ENCODE measurements at places on chromosomes 6 and 20. TPM values are rescaled to one million over a fixed set of nuclear protein-coding genes. Genes with fewer than 3 reads are reported as not detected.
A peak's percentile ranks its signal among the peaks of the same experiment; 100 is the strongest.

GRCh38 chr6:167795321-167795811, 31.3 kb upstream of the AFDN start:
- H3K27me3 ChIP-seq, result no peaks in the 10 kb centered on the region
- H3K4me1 ChIP-seq, result no peaks in the 10 kb centered on the region
- no peak overlapping the region for H3K27ac ChIP-seq
- H3K4me3 ChIP-seq, result no peak overlapping the region
- H3K36me3 ChIP-seq, result no peaks in the 10 kb centered on the region

The GSTA3 gene
- not detected for total RNA-seq

DNA sequence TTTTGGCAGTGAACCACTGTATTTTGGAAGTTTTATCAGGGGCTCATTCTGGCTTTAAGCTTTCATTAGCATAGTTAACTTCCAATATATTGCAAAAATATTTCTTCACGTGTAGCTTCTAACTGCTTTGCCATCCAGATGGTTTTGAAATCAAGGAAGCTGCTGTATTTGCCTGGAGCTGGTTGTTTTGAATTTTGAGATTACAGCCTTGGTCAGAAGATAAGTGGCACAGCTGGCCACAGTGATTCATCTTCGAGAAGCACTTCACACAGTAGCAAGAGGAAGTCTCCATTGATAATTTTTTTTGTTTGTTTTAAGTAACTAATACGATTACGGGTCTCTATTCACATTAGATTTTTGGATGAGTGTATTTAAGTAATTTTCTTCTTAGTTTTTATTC, 3.8 kb downstream of the APCDD1L start:
- H3K4me3 ChIP-seq, result no peak overlapping the region
- no peak for DNase-seq
- no peaks in the 10 kb centered on the region for H3K27me3 ChIP-seq
- no peak overlapping the region for H3K27ac ChIP-seq
- H3K4me1 ChIP-seq, result peaks cover 2% of the 10 kb centered on the region
- H3K36me3 ChIP-seq, result no peaks in the 10 kb centered on the region

DNA sequence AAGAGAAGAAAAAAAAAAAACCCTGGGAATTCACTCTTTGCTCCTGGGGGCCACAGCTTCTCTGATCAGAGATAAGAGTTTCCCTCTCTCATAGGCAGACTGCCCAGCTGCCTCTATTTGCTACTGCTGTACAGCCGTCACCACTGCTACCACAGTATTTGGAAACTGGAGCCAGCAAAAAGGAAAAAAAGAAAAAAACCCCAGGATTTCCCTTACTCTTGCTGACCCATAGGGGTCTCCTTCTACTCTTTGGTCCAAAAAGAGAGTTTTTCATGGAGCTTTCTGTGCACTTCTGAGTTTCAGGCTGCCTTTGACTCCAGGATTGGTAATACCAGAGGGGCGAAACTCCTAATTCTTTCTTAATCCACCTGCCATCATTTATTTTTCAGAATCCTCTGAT, 89.7 kb downstream of the MDGA1 start:
- no peak for DNase-seq
- no peaks in the 10 kb centered on the region for H3K4me1 ChIP-seq
- H3K27me3 ChIP-seq, result no peaks in the 10 kb centered on the region
- H3K27ac ChIP-seq, result no peak overlapping the region
- H3K36me3 ChIP-seq, result no peaks in the 10 kb centered on the region
- H3K4me3 ChIP-seq, result no peak overlapping the region

The SLC16A10 gene
- total RNA-seq, result 4.0 TPM

GRCh38 chr20:47256668-47257236, 99.7 kb downstream of the ZMYND8 start:
- no peak overlapping the region for H3K4me3 ChIP-seq
- no peak for DNase-seq
- H3K27ac ChIP-seq, result no peak overlapping the region

The HRH3 gene
- not detected for total RNA-seq

- no peak for DNase-seq
- no peak overlapping the region for H3K27ac ChIP-seq
- no peaks in the 10 kb centered on the region for H3K36me3 ChIP-seq
- H3K4me1 ChIP-seq, result no peaks in the 10 kb centered on the region
Observed at GRCh38 chr6:17200395-17200794, 80.8 kb upstream of the RBM24 start.

The PTK6 gene
- 0.15 TPM for total RNA-seq

- no peak overlapping the region for H3K27ac ChIP-seq
- peak overlapping the region; percentile 7 for H3K4me3 ChIP-seq
- no peaks in the 10 kb centered on the region for H3K4me1 ChIP-seq
Observed at GRCh38 chr6:26103141-26103769, 16.0 kb downstream of the HFE start.

DNA sequence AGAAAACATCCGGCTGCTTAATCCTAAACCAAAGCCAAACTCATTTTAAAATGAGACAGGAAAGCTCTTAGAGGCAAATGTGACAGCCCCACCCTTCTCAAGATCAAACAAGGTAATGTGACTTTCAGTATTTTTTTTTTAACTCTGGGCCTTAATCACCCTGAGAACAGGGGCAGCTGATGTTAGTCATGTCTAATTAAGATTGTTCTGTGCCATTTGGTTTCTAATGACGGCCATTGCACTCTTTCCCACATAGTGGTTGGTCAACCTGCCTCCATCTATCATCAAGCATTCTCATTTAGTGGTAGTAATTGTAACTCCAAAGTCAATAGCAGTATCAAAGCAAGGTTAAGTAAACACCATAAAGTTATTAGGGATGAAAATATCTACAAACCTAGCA, 191.6 kb upstream of the EXOC2 start:
- no peak overlapping the region for H3K4me3 ChIP-seq
- H3K27ac ChIP-seq, result no peak overlapping the region
- DNase-seq, result no peak
- H3K36me3 ChIP-seq, result no peaks in the 10 kb centered on the region
- H3K4me1 ChIP-seq, result no peaks in the 10 kb centered on the region

The DPM1 gene
- 38.1 TPM for total RNA-seq

DNA sequence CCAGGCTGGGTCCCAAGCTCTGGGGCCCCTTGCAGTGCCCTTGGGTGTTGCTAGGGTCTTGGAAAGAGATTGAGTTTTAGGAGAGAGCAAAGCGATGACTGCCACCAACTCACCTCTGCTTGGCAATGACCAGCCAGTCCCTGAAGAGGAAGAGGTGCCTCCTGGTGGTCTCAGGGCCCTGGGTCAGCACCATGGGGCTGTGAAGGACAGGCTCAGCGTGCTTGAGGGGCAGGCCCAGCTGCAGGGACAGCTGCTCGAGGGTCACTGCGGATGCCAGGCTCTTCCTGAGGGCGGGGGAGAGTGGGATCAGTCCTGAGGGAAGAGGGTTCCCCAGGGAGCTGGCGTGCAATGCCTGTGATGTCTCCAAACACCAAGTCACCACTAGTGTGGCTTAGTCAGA, 50.8 kb upstream of the TAGAP start:
- no peaks in the 10 kb centered on the region for H3K4me1 ChIP-seq
- no peak overlapping the region for H3K4me3 ChIP-seq
- no peak for DNase-seq
- H3K36me3 ChIP-seq, result no peaks in the 10 kb centered on the region

GRCh38 chr6:7201444-7201731, 93.6 kb downstream of the RREB1 start:
- H3K4me3 ChIP-seq, result no peak overlapping the region
- H3K4me1 ChIP-seq, result no peaks in the 10 kb centered on the region
- no peak for DNase-seq
- H3K27ac ChIP-seq, result no peak overlapping the region
- H3K36me3 ChIP-seq, result no peaks in the 10 kb centered on the region

DNA sequence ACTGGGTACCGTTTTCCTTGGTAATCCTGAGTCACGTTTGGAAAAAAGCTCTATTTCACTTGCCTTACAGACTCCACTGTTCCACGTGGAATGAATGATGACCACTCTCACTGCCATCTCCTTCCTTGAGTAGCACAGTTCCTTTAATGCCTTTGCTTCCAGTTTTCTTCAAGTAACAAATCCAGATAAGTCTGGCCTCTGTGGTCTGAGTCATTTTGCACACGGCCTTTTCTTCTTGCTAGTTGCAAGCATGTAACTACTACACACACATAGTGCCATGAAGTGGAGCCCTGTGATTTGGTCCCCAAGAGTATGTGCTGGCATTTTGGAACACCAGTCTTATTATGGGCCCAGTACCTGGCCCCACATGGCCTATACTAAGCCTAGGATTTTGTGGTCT, 182.8 kb downstream of the SASH1 start:
- H3K4me1 ChIP-seq, result peaks cover 4% of the 10 kb centered on the region
- no peaks in the 10 kb centered on the region for H3K27me3 ChIP-seq
- DNase-seq, result no peak
- no peaks in the 10 kb centered on the region for H3K36me3 ChIP-seq
- no peak overlapping the region for H3K4me3 ChIP-seq

Data from ovary (tissue), 10 donors.